ENCODE measurements at places on chromosomes 6 and 20.

DNA sequence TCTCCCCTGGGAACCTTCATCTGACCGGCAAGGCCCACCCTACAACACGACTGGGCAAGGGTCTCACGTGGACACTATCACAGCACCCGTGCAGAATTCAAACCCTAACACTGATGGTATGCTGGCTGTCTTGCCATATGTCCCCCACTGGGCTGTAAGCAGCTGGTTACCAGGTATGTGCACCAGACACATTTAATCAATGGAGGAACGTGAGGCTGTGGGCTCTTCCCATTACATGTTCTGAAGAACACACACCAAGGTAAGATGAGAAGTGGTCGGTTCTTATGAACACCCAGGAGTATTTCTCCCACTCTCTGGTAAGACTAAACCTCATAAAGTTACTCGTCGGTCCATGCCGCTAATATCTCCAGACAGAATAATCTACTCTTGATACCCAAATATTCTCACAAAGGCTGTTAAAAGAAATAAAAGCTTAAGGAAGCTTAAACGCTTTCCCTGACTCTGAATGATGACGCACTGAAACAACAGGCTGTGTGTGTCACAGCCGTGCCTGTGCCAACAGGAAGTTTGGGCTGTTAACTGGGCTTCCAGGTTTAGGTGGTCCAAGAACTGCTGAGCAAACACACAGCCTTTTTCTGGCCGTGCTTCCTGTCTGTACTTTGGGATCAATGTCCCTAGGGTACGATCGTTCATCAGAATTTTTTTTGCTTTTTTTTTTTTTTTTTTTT lies 75.3 kb downstream of the SLC23A2 start:
- peak; percentile 36 for DNase-seq

DNA sequence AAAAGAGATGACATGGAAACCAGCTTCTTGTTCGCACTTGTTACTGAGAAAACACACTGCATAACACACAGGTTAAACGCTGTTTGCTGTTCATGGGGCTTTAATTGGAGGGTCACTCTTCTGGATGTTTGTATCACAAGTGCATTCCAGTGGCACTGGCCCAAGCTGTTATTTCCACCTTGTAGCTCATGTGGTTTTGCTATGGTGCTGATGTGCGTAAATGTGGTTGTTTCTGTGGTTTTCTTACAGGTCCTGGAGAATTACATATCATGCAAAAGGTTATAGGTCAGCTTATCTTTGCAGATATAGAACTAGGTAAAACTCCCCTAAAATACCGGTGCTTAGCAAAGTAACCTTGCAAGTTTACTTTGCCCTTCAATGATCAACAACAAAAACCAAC lies 89.3 kb upstream of the AHI1 start:
- DNase-seq = no peak

GRCh38 chr20:10521836-10522235 lies 86.7 kb downstream of the SLX4IP start:
- DNase-seq = no peak

DNA sequence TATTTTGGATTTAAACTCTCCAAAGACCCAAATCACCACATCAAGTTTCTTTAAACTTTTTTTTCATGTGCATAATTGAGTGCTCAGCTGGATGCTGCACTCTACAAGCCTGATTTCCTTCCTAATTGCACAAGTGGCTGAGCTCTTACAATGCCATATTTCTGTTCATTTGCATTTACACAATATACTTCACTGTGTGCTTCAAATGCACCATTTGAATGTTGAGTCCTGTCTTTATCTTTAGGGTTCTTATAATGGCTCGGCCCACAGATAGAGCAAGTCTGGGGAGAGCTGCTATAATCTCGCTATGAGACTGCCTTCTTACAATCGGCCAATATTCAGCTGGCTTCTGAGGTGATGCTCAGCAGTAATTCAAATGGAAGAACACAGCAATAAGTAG lies 200.6 kb upstream of the MAP3K7 start:
- no peak for DNase-seq

GRCh38 chr20:44901974-44902373 lies 7.9 kb upstream of the PABPC1L start:
- DNase-seq = no peak

DNA sequence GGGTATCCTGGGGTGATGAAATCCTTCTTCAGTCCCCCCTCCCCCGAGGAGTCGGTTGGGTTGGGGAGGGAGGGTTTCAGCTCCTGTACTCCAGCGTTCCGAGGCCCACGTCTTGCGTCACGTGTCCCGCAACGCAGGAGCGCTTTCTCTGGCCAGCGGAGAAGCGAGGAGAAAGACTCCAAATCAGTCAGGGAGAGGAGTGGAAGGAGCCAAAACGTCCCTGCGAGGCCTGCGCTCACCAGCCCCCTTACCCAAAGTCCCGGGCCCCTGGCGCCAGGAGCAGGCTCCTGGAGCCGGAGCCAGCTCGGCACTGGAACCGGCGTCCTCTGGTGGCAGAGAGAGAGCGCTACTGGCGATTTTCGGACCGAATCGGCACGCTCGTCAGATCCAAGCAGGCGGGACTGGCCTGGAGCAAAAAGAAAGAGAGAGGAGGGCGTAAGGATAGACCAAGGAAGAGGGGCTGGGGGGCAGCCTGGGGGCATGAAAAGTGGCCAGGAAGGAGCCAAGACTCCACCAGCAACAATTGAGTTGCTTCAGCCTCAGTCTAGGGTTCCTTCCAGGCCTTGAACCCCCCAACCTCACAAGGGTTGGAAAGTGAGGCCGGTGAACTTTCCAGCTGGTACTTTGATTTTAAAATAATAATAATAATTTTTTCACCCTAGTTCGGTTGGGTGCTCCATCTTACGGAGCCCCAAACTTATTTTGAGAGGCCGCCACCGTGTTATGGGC lies at the start of gene GNAS:
TSS of gene GNAS (plus strand) at position 174 of the 729 bp plus-strand sequence.
- DNase-seq = peak; percentile 78

GRCh38 chr6:148864941-148865340 lies 118.1 kb downstream of the UST start:
- DNase-seq = no peak

DNA sequence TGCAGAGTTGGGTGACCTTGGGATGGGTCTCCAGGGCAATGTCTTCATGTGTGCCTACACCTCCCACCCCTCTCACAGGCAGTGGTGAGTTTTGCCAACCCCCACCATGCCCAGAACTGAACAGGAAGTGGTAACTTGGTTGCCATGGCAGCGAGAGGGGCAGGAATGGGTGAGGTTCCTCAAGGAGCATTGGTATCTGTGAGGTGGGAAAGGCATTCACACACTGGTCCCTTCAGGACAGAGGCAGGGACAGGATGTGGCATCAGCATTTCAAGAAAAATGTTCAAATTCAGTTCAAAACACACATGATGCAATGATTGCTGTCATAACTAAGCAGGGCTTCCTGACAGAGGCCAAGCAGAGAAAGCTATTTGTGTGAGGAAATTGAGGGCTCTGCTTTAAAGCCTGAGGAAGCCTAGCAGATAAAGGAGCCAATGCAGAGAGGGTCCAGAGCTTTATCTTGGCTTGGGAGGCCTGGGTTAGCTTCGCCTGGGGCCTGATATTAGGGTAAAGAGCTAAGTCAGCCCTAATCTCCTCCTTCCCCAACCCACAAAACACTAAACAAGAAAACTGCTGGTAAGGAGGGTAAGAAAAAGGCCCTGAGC lies 551 bp downstream of the TREML2 start:
- peak; percentile 44 for DNase-seq

Measured in adipocyte (in vitro differentiated cells).